NCI-H1048 (cell line): ENCODE measurements at places on chromosomes 6 and 20.

GRCh38 chr6:56790414-56790813 lies 147.7 kb upstream of the DST start:
- no peak for DNase-seq

DNA sequence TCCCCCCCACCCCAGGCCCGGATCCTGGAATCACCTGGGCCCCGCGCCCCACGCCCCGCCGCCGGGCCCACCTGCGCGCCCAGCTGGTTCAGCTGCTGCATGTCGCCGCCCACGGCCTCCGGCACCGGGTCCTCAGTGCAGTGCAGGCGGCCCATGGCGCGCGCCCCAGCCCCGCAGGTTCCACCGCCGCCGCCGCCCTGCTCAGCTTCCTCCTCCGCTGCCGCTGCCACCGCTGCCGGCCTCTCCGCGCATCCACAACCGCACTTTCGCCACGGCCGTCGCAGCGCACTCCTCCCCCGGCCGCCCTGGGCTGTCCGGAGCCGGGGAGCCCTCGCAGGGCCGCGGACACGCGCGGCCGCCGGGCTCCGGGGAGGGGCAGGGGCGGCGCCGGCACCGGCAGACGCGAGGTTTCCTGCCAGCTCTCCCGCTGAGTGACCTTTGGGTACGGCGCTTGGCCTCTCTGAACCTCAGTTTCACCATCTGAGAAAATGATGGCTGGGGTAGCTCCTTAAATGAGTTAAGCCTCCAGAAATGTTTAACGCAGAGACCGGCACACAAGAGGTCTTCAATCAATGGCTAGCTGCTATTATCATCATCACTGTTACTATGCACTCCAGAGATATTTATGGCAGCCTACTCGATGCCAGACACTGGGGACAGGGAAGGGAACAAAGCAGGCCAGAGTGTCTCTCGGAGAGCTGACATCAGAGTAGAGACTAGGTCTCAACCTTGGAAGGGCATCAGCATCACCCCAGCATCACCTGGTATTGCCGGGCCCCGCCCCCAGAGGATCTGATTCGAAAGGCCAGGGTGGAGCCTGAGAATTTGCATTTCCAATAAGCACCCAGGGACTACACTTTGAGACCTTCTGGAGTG lies at the start of gene COMMD7:
TSS of gene COMMD7 (minus strand) at position 231 of the 876 bp plus-strand sequence. CDS start at position 155, 76 bp downstream.
- DNase-seq = peak; percentile 41

DNA sequence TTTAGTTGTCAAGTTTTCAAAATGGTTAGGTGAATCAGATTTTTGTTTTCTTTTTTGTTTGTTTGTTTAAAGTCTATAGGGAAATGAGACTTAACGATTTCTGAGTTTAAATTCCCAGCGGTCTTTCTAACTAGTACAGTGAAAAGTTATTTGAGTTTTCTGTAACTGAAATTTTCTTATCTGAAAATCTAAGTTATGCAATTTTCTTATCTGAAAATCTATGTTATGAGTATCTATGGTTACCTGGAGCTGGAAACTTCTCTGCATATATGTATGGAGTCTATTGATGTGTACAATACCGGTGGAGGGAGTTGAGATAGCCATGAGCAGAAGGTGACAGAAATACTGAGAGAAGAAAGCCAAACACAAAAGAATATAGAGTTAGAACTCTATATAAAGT lies 102.6 kb downstream of the MANEA start:
- no peak for DNase-seq

DNA sequence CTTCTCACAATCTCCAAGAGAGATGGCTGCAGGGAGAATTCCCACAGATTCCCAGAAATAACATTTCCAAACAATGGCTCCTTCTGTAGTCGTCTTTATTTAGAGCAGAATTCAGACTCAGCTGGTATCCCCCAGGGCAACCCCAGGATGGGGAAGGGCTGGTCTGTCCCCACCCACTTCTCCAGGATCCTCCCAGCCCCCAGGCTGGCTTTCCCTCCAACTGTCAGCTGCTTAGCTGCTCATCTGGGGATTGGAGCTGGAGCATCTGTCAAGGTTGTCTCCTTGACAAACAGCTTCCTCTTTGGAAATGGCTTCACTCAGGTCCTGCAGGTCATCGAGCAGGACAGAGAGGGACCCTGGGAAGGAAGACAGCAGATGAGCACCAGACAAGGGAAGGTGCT lies 3.5 kb upstream of the PSORS1C2 start:
- DNase-seq = no peak

DNA sequence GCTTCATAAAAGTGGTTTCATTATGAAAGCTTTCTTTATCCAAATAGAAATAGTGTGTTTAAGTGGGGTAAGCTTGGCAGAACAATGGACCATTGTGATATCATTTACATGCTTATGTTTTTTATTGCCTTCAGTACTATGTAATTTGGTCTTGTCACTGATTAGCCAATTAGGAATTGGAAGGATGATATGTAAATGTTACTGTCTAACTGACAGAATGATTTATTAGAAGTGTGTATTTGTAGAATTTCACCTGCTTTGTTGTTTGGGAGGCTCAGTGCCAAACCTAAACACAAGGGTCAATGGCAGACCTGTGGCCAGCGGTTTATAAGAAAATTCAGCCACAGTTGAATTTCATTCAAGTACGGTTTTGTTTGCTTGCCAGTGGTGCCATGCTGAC lies 39.0 kb downstream of the AIG1 start:
- peak; percentile 52 for DNase-seq

- no peak for DNase-seq
These were observed 325.6 kb upstream of the RUNX2 start for GRCh38 chr6:45002390-45003105.

GRCh38 chr6:29107758-29108157 lies at the start of gene OR2J3:
OR2J3 (plus strand) TSS chr6:29108058; CDS start chr6:29111891, 3,833 bp downstream.
- no peak for DNase-seq

- no peak for DNase-seq
These were observed 1197.7 kb upstream of the CITED2 start for GRCh38 chr6:140572129-140572528.
